Muscle of arm (tissue), 14 donors: ENCODE measurements at places on chromosomes 2 and 18.

GRCh38 chr2:188813857-188814256 lies 160.3 kb upstream of the COL3A1 start:
- DNase-seq: peak; percentile 60

DNA sequence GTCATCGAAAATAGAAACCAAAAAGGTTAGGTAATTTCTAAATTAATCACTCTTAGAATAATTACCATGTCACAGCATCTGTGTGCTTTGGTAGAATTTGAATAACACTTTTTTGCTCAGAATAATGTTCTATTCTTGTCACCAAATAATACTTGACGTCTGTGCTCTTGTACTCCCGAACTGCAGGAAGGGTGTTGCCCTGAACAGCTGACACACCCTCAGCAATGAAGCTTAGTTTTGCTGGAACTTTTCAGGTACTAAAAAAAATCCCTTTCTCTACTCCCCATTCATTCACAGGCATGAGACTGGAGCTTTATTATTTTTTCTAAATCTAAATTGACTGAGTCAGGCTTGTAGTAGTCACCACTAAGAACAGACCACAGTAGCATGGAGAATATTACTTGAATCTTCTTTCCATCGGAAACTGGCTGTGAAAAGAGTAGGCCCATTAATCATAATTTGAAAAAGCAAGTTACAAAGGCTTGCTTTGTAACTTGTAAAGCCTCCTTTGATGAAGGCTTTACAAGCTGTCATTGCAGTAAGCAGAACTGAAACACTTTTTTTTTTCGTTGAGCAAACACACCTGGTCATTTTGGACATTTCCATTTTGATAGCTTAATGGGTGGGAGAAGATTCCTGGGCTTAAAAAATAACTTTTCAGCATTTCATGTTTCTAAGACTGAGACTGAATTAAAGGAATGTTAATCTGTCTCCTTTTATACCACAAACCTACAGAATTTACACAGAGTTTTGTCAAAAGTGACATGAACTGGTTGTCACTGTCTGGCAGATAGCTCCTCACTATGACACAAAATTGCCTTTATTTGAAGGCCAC lies 70.3 kb upstream of the PELI1 start:
- DNase-seq: no peak

GRCh38 chr18:55763805-55764204 lies 175.8 kb upstream of the TCF4 start:
- DNase-seq: no peak

DNA sequence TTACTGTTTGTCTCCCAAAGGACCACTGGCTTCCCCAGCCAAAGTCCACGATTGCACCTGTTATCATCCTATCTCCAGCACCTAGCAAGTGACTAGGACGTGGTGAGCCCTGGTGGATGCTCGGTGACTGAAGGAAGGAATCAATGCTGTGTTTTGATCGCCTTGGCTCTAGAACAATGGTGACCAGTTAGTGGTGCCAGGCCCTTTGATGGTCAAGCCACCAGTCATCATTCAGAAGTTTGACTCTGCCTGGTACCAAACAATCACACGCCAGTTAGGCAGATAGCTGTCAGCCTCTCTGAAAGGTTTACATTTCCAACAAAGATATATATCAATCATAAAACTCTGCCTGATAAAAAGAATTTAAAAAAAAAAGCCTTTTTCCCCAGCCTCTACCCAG lies 244.1 kb downstream of the SH3BP4 start:
- DNase-seq: no peak

DNA sequence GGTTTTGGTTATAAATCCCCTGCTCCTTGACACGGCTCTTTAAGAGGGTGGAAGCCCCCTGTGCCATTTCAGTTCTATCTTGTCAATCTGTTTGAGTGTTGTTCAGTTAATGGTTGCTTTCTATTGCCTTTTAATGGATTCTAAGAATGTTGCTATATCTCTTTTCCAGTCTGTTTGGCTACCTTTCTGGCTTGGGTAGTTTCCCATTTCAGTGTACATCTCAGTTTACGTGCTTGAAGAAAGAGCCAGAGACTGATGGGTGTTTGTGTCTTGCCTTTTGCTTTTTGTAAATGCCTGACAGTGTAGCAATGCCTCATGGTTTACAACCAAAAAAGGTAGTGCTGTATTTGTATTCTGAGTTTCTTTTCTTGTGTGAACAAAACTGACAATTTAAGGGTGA lies 45.3 kb downstream of the SPATS2L start:
- peak; percentile 65 for DNase-seq

- no peak for DNase-seq
Observed at GRCh38 chr2:233234264-233234663, 17.2 kb upstream of the ATG16L1 start.
